ENCODE measurements at places on chromosomes 1 and 21.

DNA sequence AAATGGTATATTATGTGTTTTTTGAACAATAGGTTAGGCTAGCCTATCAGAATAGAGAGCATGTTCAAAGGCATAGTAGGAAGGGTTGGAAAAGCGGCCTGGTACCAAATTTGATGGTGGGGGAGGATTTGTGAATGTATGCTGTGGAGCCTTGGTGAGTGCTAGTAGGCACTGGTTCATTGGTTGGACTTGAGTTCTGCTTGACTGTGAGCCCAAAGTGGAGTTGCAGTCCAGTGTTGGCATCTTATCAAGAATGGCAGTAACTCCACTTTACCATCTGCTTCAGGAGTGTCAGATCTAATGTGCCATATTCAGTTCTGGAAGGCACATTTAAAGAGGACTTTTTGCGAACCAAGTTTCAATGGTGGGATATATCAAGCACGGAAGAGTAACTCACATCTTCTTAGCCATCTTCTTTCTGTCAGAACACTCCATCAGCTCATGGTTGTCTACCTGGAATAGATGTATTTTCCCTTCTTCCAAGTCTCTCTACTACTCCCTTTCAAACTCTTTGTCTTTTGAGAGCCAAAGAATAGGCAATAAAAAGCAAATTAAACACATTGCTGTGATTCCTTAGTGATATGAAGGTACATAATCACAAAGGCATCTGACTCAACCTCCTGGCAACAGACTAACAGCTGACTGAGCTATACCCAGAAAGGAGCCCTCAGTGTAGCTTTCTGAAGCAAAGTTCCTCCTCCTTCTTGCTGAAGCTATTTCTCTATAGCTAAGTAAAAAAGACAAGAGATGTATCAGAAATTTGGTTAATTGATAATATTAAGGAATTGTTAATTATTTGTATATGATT is 21.7 kb downstream of the LRRC8B start:
- no peak for DNase-seq

GRCh38 chr1:183244466-183244865 is 58.4 kb downstream of the LAMC2 start:
- DNase-seq = peak; percentile 67

- no peak for DNase-seq
These were observed 391.5 kb downstream of the NTNG1 start for GRCh38 chr1:107532318-107532717.

DNA sequence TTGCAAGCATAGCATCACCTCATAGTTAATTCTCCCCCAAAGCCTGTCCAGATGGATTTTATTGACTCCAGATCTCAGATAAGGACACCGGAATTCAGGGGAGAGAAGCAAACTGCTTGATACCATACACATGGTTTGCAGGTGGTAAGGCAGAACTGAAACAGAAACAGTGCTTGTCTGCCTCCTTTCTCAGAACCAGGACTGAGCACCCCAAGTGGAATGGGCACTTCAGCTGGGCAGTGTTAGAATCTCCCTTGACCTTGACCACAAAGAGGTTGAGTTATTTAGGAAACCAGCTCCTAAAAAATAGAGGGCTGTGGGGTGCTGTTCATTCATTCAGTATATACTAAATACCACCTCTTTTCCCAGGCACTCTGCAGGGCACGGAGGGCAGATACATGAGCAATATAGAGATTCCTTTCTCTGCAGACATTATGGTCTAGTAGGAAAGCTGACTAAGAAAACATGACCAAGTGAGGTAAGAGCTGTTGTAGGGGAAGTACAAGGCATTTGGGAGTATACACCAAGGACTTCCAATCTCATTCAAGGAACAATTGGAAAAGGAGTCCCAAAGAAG is 185.2 kb downstream of the C1orf94 start:
- no peak for DNase-seq

DNA sequence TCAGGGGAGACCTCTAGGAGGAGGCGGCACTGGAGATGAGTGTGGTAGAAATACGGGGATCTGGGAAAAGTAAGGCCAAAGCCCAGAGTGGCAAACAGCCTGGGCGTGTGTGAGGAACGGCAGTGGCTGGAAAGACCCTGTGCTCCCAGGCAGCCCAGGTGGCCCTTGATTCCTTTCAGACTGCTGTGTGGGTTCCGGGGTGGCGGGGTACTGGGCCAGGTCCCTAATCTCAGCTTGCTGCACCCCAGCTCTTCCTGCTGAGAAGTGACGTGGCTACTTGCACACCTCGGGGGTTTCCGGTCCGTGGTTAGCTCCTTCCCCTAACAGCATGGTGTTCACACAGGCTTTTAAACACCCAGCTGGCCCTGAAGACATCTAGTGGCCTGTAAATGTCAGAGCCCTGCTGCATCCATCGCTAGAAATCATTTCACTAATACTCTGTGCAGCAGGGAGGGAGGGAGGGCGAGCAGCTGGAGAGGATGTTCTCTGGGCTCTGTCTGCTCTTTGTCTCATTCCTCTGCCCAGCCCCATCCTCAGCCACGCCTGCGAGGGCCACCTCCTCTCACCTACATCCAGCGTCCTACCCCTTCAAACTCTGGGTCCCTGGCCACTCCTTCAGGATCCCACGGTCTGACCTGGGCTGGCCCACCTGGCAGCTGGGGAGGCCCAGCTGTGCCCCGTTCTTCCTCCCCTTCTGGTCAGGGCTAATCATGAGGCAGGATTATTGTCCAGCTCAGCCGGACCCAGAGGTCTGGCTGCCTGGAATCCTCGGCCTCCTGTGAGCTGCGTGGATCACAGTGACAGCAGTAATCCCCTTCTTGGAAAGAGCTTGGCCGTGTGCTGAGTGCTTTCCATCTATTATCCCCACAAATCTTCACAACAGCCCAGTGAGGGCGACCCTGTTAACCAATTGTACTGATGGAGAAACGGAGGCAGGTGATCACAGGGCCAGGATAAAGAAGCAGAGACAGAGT is 7.2 kb downstream of the ZDHHC18 start:
- no peak for DNase-seq

GRCh38 chr21:22871692-22872091 is 1873.5 kb downstream of the NCAM2 start:
- DNase-seq = no peak

DNA sequence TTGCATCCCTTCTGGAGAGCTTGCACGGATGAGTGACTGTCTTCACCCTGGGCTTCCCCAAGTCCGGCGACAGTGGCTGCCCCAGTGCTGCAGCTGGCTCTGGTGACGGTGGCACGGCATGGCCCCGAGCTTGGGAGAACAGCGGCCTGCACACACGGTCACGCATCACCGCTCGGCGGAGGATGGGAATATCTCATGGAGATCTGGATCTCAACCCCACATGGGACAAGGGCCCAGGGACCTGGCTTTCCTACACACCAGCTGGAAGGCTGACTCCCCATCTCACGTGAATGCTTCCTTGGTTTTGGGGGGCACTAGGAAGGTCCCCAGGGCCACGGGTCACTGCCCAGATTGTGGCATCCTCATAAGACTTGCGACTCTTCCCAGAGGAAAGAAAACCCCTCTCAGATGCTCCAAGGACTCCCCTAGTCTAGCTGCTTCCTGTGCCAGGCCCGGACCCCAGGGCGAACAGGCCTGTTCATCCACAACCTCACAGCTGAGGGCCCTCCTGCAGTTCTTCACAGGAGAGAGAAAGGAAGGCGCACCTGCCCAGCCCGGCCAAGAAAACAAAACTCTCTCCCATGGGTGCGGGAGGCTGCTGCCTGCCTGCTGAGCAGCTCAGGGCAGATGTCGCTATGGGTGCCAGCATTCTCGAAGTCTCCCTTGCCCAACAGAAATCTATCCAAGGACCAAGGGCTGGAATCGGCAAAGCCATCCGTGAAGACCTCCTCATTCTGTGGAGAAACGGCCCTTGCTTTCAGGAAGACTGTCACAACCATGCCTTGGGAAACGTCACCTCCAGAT is 9.9 kb downstream of the CFAP410 start:
- DNase-seq = no peak

GRCh38 chr1:87894062-87894461 is 565.4 kb downstream of the LMO4 start:
- DNase-seq = no peak

GRCh38 chr1:31788825-31789256 is 24.7 kb upstream of the ADGRB2 start:
- peak; percentile 39 for DNase-seq

DNA sequence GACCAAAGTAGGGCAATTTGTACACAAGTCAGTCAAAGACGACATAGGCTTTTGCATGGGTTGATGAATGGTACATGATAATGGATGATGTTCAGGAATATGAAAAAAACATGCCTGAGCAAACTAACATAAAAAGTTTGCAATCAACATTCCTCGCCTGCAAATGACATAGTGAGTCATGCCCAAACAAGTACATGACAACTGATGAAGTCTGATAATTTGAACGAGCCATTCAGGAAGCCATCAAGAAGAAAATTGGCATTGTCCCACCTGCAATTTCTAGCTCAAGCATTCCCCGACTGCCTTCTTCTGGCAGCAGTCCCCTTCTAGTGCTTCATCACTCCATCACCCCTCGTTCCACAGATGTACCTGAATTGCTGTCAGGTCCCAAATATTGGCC is 118.4 kb upstream of the NR5A2 start:
- DNase-seq = no peak

GRCh38 chr1:29743931-29744330 is 507.6 kb downstream of the PTPRU start:
- no peak for DNase-seq

DNA sequence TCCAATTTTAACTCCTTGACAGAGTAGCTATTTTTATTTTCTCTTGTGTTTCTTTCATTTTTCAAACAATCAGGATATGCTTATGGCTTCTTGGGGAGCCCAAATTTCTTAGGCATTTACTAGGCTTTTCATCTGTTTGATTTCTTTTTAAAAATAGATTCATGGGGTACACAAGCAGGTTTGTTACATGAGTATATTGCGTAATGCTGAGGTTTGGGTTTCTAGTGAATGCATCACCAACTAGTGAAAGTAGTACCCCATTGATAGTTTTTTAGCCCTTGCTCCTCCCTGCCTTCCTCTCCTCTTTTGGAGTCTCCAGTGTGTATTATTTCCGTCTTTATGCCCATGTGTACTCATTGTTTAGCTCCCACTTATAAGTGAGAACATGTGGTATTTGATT is 190.7 kb downstream of the CENPF start:
- DNase-seq = no peak

- no peak for DNase-seq
These were observed 123.7 kb upstream of the HMGB4 start for GRCh38 chr1:33740040-33740744.

GRCh38 chr1:3265835-3266805 is 188.3 kb upstream of the ARHGEF16 start:
- DNase-seq = no peak
